ENCODE measurements at places on chromosomes 7 and 10.

GRCh38 chr10:86363184-86363832 is 3.3 kb downstream of the GRID1 start:
- no peak for DNase-seq

GRCh38 chr7:26305090-26305868 is 13.6 kb downstream of the SNX10 start:
- no peak for DNase-seq

DNA sequence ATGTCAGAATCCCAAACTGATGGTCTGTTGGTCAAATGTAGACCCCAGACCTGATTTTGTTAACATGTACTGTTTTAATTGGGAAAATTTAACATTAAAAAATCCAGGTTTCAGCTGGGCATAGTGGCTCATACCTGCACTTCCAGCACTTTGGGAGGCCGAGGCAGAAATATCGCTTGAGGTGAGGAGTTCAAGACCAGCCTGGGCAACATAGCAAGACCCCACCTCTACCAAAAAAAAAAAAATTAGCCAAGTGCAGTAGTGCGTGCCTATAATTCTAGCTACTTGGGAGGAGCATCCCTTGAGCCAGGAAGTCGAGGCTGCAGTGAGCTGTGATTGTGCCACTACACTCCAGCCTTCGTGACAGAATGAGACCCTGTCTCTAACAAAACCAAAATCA is 15.9 kb upstream of the CAMK2G start:
- DNase-seq: no peak

DNA sequence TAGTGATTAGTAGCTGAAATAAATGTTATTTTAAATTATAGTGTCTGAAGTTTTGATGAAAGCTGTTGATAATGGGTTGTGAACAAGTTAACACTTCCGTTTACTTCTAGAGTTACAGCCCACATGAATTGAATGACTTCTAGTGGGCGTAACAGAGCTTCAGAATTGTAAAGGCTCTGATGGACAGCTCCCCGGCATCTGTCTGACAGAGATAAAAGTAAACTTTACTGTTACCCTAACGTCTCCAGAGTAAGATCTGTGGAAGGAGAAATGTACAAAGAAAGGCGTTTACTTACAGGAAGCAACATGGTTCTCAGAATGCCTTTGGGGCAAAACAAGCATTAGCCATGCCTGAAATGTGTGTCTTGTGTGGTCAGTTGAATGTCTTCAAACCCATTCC is 124.4 kb downstream of the ADARB2 start:
- no peak for DNase-seq

DNA sequence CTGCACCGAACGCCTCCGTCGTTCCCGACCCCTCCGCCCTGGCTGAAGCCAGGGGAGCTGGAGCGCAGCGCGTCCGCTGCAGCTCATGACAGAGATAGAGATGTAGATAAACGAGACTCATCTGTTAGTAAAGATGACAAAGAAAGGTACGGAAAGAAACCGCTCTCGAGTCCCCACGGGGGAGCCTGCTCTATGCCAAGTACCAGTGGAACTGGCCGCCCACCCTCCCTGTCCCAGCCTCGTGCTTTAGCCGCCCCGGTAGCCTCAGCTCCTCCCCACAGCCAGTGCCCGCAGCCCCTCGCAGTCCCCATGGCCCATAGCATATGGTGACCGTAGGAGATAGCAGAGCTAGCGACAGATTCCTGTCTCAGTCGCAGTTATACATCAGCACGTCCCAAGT is 344.7 kb upstream of the GALNT17 start:
- no peak for DNase-seq

GRCh38 chr7:73308074-73308664 is 457 bp downstream of the NSUN5 start:
- DNase-seq: no peak

DNA sequence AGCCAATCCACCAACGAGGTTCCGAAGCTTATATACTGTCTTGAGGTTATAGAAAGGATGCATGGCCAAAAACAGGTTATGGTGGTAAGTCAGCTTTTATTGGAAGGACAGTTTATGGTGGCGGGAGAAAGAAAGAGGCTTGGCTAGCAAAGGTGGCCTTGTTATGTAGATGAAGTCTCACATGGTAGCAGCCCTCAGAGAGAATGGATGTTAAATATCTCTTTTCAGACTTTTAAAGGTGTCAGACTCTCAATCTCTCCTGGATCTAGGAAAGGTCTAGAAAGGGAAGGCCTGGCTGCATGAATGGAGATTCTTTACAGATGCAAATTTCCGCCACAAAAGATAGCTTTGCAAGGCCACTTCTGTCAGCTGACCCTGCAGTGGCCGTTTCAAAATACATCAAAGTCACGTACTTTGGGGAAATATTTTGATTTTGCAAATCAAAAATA is 333.8 kb downstream of the GALNT17 start:
- no peak for DNase-seq

DNA sequence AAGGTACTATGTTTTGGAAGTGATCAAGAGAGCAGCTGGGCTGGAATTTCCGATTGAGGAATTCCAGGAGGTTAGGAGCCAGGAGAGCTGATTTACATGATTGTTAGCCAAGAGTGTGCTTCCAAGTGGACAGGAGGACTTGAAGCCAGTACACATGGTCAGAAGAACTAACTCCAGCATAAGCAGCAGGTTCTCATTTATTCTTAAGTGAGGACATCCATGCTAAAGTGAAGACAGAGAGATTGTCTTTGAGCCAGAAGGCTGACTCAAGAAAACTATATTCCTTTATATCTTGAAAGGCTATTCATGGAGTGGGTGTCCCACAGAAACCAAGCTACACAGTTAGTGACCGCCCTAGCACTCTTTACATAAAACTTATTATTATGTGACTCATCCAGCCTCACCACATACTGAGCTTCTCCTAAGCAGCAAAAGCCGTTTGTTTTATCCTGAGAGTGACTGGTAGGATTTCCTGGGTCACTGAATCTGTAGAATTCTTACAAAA is 56.7 kb upstream of the SEMA3A start:
- DNase-seq: no peak

- DNase-seq: no peak
These were observed 930.6 kb upstream of the ZNF722 start for GRCh38 chr7:63067897-63068585.

GRCh38 chr10:35961501-35961900 is 319.4 kb upstream of the FZD8 start:
- DNase-seq: no peak

- no peak for DNase-seq
These were observed 527.7 kb upstream of the CELF2 start for GRCh38 chr10:10489805-10490571.

DNA sequence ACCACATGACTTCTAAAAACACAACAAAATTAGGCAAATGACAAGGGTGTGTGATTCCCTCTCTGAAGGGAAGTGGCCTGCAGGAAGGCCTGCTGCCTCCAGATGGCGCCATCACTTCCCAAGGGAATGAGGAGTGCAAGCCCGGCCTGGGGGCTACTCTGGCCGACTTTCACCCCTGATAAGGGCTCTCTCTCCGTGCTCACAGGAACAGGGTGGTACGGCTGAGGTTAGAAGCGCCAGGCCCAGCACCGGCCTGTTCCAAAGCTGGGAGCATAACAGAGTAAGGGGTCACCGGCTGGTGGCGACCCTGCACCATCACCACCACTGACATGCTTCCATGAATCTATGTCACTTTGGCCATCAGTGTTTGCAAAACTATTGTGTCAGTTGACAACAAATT is 13.1 kb downstream of the RBP3 start:
- DNase-seq: peak; percentile 9

DNA sequence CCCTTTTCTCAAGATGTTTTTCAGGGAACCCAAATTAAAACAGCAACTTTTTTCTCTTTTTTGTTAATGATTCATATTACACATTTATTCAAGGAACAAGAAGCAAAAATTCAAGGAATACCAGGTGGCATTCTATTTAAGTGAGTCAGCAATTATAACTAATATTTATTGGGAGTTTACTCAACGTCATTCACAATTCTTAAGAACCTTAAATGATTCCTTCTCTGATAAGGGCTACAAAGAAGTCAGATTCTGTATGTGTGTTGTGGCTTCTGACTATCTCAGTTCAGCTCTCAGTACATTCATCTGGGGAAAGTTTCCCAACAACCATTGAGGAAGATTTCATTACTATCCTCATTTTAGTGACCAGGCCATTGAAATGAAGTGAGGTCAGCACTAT is 470.7 kb upstream of the AKR1E2 start:
- DNase-seq: no peak

- no peak for DNase-seq
These were observed 121.3 kb downstream of the ADK start for GRCh38 chr10:74272288-74272687.

- no peak for DNase-seq
These were observed 143.5 kb downstream of the MLLT10 start for GRCh38 chr10:21677551-21677950.

- DNase-seq: no peak
These were observed 18.0 kb downstream of the CAMK2B start for GRCh38 chr7:44307301-44307900.

DNA sequence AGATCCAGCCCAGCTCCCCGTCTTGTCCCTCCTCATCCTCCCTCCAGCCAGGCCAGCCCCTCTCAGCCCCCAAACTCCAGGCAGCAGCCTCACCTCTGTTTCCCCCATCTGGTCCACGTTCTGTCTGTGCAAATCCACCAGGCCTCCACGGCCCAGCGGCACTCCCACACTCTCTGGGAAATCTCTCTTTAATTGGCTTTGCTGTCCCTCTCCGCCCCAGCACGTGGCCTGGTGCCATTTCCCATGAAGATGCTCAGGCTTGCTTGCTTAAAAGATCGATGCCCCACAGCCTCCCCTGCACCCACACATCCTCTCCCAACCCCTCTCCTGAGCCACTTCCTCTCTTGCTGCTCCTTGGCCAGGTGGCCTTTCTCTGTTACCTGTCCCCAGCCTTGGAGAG is 39.3 kb downstream of the PRF1 start:
- no peak for DNase-seq

DNA sequence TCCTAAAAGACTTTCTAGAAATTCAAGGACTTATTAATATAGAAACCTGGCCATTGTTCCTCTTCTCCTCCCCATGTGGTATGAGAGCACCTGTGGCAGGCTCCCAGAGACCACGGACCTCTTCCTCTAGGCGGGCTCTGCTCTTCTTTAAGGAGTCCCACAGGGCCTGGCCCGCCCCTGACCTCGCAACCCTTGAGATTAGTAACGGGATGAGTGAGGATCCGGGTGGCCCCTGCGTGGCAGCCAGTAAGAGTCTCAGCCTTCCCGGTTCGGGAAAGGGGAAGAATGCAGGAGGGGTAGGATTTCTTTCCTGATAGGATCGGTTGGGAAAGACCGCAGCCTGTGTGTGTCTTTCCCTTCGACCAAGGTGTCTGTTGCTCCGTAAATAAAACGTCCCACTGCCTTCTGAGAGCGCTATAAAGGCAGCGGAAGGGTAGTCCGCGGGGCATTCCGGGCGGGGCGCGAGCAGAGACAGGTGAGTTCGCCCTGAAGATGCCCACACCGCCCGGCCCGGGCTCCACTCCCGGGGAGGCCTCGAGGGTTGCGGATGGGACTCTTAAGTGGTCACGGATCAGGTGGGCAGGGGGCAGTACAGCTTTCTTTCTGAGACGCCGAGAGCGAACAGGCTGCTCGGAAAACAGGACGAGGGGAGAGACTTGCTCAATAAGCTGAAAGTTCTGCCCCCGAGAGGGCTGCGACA is at the start of gene SLC26A4:
Gene SLC26A4, plus strand, starts transcription at position 448 of the 700 bp plus-strand sequence. CDS start 814 bp downstream, outside the sequence.
- DNase-seq: peak; percentile 34

GRCh38 chr7:105885387-105886111 is 9.2 kb upstream of the ATXN7L1 start:
- peak; percentile 16 for DNase-seq

GRCh38 chr7:2970861-2971260 is 72.8 kb downstream of the CARD11 start:
- DNase-seq: no peak
